B cell (primary cell): ENCODE measurements at places on chromosomes 2 and 18. TPM values are rescaled to one million over a fixed set of nuclear protein-coding genes. Genes with fewer than 3 reads are reported as not detected.

DNA sequence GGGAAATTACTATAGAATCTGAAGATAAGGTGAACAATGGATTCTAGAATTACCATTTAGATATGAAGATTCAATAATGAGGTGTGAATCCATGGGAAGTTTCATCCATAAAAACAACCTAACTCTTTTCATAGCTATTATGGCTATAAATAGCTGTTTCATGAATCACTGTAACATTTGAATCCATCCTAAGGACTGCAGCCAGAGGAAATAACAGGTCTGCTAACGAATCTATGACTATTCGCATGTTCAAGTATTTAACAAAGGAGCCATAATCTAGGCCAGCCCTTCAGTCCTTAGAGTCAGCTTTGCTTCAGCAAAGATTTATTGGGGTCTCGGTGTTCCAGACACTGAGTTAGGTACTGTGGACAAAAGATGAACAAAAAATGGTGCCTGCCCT lies 87.1 kb downstream of the MYOM1 start:
- DNase-seq, result no peak

GRCh38 chr2:136844546-136844945 lies 79.2 kb downstream of the THSD7B start:
- DNase-seq, result no peak

DNA sequence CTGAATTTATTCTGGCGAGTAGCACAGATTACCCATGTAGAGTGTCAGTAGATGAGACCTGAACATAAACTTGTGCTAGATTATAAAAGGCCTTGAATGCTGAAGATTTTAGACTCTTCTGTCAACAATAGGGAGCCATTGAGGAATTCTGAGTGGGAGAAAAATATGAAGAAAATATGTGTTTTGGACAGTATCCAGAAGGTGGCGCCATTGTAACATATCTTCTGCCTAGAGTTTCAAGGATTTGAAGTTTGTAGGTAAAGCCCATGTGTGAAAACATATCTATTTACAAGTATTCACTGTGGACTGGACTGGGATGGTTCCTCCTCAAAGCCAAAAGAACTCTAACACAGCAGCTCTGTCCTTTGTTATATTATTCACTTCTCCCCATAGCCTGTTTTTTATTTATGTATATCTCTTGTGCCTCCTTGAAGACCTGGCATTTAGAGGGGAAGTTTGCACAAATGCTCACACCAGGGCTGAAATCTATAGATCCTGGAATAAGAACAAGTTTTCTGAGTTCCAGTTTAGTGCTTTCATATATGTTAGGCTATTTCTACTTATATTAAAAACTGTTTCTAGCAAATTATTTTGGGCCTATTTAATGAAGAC lies 124.9 kb downstream of the RDH14 start:
- DNase-seq, result peak; percentile 17

- no peak for DNase-seq
These were observed 9.7 kb downstream of the ECEL1 start for GRCh38 chr2:232477751-232478510.

- no peak for DNase-seq
These were observed 7.6 kb downstream of the CYBRD1 start for GRCh38 chr2:171529914-171530313.

DNA sequence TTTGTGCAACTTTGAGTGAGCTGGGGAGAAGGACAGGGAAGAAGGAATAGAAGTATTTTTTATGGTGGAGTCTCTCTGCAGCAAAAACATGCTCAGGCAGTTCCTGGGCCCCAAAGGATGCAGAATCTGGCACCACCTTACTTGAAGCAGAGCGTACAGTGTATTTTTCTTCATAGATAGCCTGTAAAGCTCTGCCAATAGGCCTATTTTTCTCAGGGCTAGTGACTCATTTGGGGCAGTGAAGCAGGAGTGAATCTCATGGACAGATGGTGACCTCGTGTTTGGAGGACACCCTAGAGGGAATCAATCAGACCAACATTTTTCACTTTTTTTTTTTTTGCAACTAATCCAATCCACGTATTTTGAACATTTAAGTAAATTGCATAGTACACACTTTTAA lies 268.1 kb upstream of the CXCR4 start:
- DNase-seq, result no peak

DNA sequence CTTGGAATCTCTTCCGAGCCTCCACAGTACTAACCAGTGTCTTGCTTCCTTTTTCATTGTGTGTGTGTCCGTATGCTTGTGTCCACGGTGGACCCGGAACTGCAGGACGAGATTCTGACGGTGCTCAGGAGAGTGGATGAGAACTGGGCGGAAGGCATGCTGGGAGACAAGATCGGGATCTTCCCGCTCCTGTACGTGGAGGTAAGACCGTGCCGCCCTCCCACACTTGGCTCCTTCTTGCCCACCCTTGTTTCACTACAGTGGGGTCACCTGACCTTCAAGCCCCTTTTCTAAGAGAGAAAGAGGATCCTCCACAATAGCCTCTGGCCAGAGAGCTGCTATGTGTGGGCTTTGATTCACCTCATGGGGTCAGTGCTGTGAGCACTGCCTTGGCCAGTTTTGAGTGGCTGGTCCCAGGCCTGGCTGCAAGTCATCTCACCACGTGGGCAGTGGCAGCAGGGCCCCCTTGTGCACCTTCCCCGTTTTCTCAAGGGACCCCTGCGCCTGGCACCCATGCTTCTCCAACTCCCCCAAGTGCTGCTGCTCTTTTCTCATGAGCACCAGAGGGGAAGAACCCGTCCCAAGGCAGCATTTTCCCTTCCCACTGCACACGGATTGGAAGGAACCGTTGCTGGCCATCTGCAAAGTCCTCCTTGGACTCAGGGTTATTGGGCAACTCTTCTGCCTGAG lies 242.1 kb downstream of the SEPTIN10 start:
- no peak for DNase-seq

DNA sequence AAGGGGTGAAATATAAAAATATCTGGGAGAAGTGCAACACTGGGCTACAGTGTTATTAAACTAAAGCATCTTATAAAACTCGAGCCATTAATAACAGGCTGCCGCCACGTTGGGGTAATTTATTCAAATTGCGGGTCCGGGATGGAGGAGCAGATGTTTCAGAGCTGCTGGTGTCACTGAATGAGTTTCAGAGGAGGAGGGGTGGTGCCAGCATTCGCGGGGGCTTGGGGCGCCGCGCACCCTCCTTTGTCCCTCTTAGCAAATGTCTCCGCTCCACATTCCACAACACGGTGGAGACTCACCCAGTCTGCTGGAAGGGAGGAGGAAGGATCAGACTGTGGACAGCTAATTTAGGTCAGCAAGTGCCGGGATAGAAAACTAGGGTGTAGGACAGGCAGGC lies 260.5 kb downstream of the CELF4 start:
- DNase-seq, result no peak

GRCh38 chr2:84115173-84115857 lies 343.8 kb downstream of the SUCLG1 start:
- no peak for DNase-seq

- no peak for DNase-seq
These were observed 115.1 kb upstream of the COPS8 start for GRCh38 chr2:236970656-236971010.

GRCh38 chr2:3461801-3462492 lies 57.4 kb downstream of the ADI1 start:
- peak; percentile 76 for DNase-seq

DNA sequence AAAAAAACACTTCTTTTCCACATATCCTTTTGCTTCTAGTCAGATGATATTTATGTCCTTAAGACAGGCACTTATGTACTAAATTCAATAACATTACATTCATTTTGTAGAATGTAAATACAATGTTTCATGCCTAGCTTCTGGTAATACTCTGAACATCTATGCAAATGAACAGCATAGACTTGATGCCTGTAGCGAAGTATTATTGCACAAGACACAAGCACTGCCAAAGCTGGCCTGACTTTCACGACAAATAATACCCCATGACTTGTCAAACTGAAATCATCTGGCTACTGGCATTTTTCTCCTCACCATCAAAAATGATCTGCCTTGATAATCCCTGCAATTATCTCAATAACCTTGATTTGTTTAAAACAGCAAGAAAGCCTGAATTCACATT lies 101.3 kb downstream of the L3MBTL4 start:
- DNase-seq, result no peak

DNA sequence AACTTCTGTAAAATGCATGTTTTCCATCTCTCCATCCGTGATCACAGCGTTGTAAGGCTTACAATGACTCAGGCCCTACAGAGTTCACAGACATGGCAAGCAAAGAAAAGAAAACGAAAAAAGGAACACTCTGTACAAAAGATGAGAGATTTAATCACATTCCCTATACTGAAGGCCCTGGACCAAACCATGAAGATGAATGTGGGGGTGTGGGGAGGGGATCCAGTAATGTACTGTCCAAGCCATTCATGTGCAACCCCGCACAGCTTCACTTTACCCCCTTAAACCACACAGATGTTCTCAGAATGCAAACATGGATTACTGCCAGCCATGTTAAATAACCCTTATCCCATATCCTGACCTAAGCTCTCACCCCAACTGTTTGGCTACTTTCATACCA lies 391.1 kb downstream of the NCKAP5 start:
- DNase-seq, result no peak

- DNase-seq, result no peak
These were observed 98.8 kb upstream of the MMADHC start for GRCh38 chr2:149686136-149687051.

GRCh38 chr18:74068296-74068695 lies 79.3 kb downstream of the FBXO15 start:
- DNase-seq, result no peak

DNA sequence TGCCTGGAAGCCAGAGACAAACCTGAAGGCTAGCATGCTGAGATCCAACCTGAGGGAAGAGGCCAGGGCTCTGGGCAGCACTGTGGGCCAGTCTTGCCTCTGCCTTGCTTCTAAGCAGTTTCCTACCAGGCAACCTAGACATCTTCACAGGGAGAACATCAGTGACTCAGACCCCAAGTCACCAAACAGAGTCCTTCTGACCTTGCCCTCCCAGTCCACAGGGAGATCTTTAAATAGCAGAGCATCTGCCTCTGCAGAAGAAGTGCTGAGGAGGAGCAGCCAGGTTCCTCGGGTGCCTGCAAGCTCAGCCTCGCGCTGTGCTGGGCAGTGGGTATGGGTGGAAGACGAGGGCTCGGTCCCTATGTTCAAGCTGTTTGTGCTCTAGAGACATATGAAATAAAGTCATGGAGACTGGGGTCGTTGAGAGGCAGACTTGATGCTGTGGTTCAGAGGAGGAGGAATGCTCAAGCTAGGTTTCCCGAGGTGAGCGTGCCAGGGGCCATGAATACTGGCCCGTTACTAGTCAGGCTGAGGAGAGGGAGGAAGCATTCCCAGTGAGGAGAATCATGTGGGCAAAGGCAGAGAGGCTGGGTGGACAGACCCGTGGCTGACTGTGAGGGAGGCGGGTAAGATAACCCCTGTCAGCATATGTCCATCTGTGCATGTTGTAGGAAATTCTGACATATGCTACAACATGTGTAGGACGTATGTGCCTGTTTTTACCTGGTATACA lies 66.5 kb downstream of the BOLA3 start:
- DNase-seq, result no peak

DNA sequence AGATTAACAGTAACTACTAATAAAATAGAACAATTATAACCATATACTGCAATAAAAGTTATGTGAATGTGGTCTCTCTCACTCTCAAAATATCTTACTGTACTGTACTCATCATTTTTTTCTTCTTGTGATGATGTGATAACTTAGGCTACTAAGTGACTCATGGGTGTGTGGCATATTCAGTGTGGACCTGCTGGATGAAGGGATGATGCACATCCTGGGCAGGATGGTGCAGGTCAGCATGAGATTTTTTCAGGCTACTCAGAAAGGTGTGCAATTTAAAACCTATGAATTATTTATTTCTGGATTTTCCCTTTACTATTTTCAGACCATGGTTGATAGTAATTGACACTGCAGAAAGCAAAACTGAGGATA lies 90.7 kb downstream of the NCKAP5 start:
- DNase-seq, result no peak

GRCh38 chr18:62784338-62784965 lies 69.1 kb downstream of the PHLPP1 start:
- DNase-seq, result no peak

DNA sequence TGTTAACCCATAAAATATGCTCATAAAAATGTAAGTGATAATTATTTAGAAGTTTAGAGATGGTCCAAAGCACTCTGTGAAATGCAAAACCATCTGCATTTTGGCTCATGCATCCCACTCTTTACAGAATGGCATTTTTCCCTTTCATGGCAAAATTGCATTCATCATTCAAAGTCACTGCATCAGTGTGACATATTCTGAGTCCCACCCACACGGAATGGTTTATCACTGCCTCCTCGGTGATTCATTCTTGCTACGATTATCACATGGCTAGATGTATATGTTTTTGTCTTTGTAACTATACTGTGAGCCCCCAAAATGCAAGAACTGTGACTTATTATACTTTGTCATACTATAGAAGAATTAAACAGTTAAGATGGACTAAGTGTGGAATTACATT lies 293.0 kb downstream of the LRATD1 start:
- DNase-seq, result no peak

DNA sequence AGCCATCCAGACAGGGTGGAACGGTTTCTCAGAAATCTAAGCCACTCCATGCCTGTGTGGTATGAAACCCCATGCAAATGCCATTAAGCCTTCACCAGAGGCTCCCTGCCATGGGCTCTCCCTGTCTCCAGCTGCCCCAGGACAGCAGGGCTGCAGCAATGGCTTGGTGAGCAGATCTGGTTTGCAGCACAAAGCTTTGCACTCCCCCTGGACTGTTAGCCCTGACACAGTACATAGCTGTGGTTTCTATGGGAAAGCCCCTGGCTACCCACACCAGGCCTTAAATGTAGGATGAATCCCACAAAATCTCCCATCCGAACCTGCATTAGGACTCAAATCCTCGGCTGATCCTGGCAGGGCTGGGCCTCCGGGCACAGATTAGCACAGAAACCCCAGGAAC lies 291.6 kb downstream of the TNS1 start:
- DNase-seq, result no peak

GRCh38 chr2:220531216-220531615 lies 903.8 kb downstream of the SLC4A3 start:
- no peak for DNase-seq

DNA sequence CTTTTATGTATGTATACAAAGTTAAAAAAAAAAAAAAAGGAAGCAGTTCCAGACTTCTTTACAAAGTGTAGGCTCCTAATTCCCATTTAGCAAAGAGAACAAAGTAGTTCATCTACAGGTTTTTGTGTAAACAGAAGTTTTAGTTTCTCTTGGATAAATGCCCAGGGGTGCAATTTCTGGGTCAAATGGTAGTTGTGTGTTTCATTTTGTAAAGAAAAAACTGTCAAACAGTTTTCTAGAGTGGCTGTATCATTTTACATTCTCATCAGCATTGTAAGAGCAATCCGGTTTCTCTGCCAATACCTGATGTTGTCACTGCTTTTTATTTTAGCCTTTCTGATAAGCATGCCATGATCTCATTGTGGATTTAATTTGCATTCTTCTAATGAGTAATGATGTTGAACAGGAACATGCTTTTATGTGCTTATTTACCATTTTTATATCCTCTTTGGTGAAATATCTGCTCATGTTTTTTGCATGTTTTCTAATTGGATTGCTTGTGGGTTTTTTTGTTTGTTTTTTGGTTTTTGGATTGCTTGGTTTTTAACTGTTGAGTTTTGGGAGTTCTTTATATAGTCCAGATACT lies 16.6 kb upstream of the PSME4 start:
- no peak for DNase-seq

Gene PPP1R1C
- not detected in 2 replicates for total RNA-seq

Gene TANK
- 179 and 191 TPM in 2 replicates for total RNA-seq

Gene RAB11FIP5
- 4.6 and 5.1 TPM in 2 replicates for total RNA-seq

Gene ANTXR1
- 0.22 TPM in 1 of 2 replicates, not detected in the other for total RNA-seq

Gene ARHGAP28
- not detected in 2 replicates for total RNA-seq

Gene OTX1
- total RNA-seq, result not detected in 2 replicates

Gene RNMT
- 54.3 and 57.8 TPM in 2 replicates for total RNA-seq

Gene ZNF513
- total RNA-seq, result 29.0 and 31.7 TPM in 2 replicates

Gene NDUFS1
- 42.4 and 46.3 TPM in 2 replicates for total RNA-seq

Gene NEB
- 3.6 and 5.1 TPM in 2 replicates for total RNA-seq

Gene ABI2
- 32.7 and 35.7 TPM in 2 replicates for total RNA-seq

Gene MDH1B
- total RNA-seq, result 0.34 TPM in 1 of 2 replicates, not detected in the other
